Esophagus muscularis mucosa (tissue), 4 donors: ENCODE measurements at places on chromosomes 11 and 22. TPM values are rescaled to one million over a fixed set of nuclear protein-coding genes. Genes with fewer than 3 reads are reported as not detected.

DDIAS gene
- 0.17 TPM for total RNA-seq

- no peak overlapping the region for H3K27ac ChIP-seq
- H3K4me1 ChIP-seq, result no peaks in the 10 kb centered on the region
- H3K27me3 ChIP-seq, result no peaks in the 10 kb centered on the region
- no peaks in the 10 kb centered on the region for H3K36me3 ChIP-seq
Measured at GRCh38 chr22:20413217-20414058, 19.5 kb downstream of the ZNF74 start.

DNA sequence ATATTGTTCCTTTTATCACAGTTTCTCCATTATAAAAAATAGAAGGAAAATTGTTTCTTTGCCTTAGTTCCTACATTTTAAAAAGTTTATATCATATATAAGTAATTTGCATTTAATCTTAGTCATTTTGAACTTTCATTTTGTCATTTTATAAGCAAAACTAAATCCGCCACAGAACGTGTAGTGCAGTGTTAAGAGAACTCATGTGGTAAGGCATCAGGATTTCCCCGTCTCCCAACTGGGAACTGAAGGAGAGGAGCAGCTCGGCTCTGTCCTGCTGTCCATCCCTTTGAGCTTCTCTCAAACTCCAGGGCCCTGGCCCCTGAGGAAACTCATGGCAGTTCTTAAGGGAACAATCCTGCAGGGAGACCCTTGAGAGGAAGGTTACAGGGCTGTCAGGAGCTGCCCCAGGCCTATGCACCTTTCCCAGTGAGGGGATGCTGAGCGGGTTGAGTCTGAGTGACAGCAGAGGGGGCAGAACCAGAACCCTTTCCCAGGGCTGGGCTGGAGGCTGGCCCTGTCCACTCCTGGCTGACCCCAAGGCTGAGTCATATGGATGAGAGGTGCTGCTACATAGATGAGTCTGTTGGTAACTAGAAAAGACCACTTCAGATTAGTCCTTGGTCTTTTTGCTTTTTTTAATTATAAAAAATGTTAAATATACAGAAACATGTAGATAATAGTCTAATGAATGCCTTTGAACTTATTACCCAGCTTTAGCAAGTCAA is 333.1 kb downstream of the TBC1D22A start:
- H3K27ac ChIP-seq, result no peak overlapping the region
- H3K27me3 ChIP-seq, result no peaks in the 10 kb centered on the region
- no peaks in the 10 kb centered on the region for H3K4me1 ChIP-seq
- DNase-seq, result no peak
- no peak overlapping the region for H3K4me3 ChIP-seq

GRCh38 chr22:24138649-24139420 is 42.5 kb upstream of the SUSD2 start:
- DNase-seq, result no peak
- peak overlapping the region; percentile 71 for H3K27ac ChIP-seq
- no peak overlapping the region for H3K4me3 ChIP-seq

OR51B4 gene
- total RNA-seq, result not detected

GRCh38 chr11:81380395-81380794 is 1353.3 kb downstream of the FAM181B start:
- H3K36me3 ChIP-seq, result no peaks in the 10 kb centered on the region
- DNase-seq, result no peak
- H3K27ac ChIP-seq, result no peak overlapping the region

GRCh38 chr22:30250661-30251267 is 4.2 kb upstream of the LIF start:
- H3K4me3 ChIP-seq, result no peak overlapping the region
- H3K27me3 ChIP-seq, result no peaks in the 10 kb centered on the region
- DNase-seq, result no peak
- H3K4me1 ChIP-seq, result peaks cover 51% of the 10 kb centered on the region

- no peaks in the 10 kb centered on the region for H3K4me1 ChIP-seq
- no peaks in the 10 kb centered on the region for H3K36me3 ChIP-seq
- no peak overlapping the region for H3K27ac ChIP-seq
Measured at GRCh38 chr11:28808771-28809170, 700.6 kb downstream of the METTL15 start.

DNA sequence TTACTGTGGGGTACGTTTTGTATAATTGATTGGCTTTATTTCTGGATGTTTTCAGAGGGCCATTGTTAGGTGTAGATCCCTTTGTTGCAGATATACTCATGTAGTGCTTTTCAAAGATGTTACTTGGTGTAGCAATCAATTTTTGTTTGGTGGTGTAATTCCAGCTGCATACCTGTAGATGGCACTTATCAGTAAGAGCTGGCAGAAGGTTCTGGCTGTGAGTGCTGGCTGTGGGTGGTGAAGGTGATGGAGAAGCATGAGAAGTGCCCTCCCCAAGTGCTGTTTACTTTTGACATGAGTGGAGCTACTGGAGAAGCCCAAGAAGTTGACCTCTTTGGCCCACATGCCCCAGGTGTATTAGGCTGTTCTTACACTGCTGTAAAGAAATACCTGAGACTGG is 1074.9 kb downstream of the FAM181B start:
- DNase-seq, result no peak
- no peaks in the 10 kb centered on the region for H3K27me3 ChIP-seq
- no peaks in the 10 kb centered on the region for H3K4me1 ChIP-seq
- H3K4me3 ChIP-seq, result no peak overlapping the region

SLC17A6 gene
- not detected for total RNA-seq

MMP1 gene
- not detected for total RNA-seq

DNA sequence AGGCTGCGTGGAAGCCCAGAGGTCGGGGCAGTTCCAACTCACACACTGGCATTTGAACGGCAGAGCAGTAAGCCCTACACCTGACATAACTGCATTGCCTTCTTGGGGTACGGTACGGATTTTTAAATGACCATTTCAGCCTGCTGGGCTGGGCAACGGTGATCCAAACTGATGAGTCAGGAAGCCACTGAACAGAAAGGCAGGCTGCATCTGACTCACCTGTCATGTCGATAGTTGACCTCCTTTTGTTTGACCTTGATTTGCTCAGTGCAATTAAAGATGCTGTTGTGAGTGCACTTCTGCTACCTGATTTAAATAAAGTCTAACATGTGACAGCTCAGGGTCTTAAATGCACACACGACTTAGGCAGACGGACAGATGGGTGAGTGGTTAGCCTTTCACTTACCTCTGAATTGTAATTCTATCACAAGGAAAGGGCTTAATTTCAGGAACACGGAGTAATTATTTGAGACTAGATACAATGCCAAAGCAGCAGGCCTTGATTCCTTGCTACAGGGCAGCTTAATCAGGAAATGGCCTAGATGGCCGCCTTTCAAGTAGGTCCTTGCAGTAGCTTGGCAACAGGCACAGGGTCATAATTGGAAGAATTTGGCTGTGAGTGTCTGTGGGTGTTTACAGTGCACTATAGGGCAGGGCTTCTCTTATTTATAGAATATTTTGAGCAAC is 52.2 kb downstream of the BMAL1 start:
- H3K27ac ChIP-seq, result no peak overlapping the region
- H3K4me3 ChIP-seq, result no peak overlapping the region
- DNase-seq, result no peak
- peaks cover 61% of the 10 kb centered on the region for H3K4me1 ChIP-seq
- H3K36me3 ChIP-seq, result no peaks in the 10 kb centered on the region

MPEG1 gene
- 17.4 TPM for total RNA-seq

- H3K27me3 ChIP-seq, result no peaks in the 10 kb centered on the region
- no peak overlapping the region for H3K4me3 ChIP-seq
- peaks cover 37% of the 10 kb centered on the region for H3K4me1 ChIP-seq
- no peak for DNase-seq
- H3K36me3 ChIP-seq, result no peaks in the 10 kb centered on the region
- no peak overlapping the region for H3K27ac ChIP-seq
Measured at GRCh38 chr11:12840871-12841660, 166.8 kb downstream of the TEAD1 start.

GRCh38 chr11:130427581-130428315 is 661 bp downstream of the ADAMTS8 start:
- H3K4me1 ChIP-seq, result peaks cover 21% of the 10 kb centered on the region
- no peaks in the 10 kb centered on the region for H3K36me3 ChIP-seq
- DNase-seq, result no peak
- peak overlapping the region; percentile 62 for H3K27ac ChIP-seq
- H3K4me3 ChIP-seq, result peak overlapping the region; percentile 66

DNA sequence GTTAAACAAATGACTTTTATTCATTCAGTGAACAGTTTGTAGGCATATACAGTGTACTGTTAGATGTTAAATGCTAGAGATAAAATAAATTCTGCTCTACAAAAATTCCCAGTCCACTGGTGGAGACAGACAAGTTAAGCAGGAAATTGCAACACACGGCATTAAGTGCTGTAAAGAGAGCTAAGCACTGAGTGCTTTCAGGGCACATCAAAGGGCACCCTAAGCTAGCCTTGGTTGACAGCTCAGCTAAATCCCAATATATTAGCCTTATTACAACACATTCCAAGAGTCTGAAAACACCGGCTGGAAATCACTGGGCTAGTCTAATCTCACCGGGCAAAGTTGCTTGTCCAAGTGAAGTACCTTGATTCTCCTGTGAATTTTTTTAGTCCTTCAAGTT is 55.1 kb downstream of the NOX4 start:
- DNase-seq, result no peak
- H3K4me1 ChIP-seq, result no peaks in the 10 kb centered on the region
- H3K27me3 ChIP-seq, result no peaks in the 10 kb centered on the region
- H3K27ac ChIP-seq, result no peak overlapping the region
- H3K36me3 ChIP-seq, result no peaks in the 10 kb centered on the region

MPZL2 gene
- total RNA-seq, result 31.6 TPM

GRCh38 chr11:47669856-47670255 is 27.5 kb upstream of the MTCH2 start:
- H3K27ac ChIP-seq, result no peak overlapping the region
- H3K4me1 ChIP-seq, result no peaks in the 10 kb centered on the region
- H3K36me3 ChIP-seq, result no peaks in the 10 kb centered on the region
- H3K4me3 ChIP-seq, result no peak overlapping the region
- H3K27me3 ChIP-seq, result no peaks in the 10 kb centered on the region
- no peak for DNase-seq

- no peak overlapping the region for H3K27ac ChIP-seq
- no peak overlapping the region for H3K4me3 ChIP-seq
- no peaks in the 10 kb centered on the region for H3K27me3 ChIP-seq
- H3K36me3 ChIP-seq, result peaks cover 22% of the 10 kb centered on the region
- no peak for DNase-seq
Measured at GRCh38 chr22:20520093-20520511, 12.7 kb downstream of the MED15 start.

UPB1 gene
- total RNA-seq, result 0.29 TPM

- H3K27me3 ChIP-seq, result no peaks in the 10 kb centered on the region
- peaks cover 11% of the 10 kb centered on the region for H3K4me1 ChIP-seq
- H3K4me3 ChIP-seq, result no peak overlapping the region
Measured at GRCh38 chr11:14650064-14650463, 6.5 kb downstream of the PDE3B start.

HSPB2 gene
- total RNA-seq, result 3.5 TPM

DNA sequence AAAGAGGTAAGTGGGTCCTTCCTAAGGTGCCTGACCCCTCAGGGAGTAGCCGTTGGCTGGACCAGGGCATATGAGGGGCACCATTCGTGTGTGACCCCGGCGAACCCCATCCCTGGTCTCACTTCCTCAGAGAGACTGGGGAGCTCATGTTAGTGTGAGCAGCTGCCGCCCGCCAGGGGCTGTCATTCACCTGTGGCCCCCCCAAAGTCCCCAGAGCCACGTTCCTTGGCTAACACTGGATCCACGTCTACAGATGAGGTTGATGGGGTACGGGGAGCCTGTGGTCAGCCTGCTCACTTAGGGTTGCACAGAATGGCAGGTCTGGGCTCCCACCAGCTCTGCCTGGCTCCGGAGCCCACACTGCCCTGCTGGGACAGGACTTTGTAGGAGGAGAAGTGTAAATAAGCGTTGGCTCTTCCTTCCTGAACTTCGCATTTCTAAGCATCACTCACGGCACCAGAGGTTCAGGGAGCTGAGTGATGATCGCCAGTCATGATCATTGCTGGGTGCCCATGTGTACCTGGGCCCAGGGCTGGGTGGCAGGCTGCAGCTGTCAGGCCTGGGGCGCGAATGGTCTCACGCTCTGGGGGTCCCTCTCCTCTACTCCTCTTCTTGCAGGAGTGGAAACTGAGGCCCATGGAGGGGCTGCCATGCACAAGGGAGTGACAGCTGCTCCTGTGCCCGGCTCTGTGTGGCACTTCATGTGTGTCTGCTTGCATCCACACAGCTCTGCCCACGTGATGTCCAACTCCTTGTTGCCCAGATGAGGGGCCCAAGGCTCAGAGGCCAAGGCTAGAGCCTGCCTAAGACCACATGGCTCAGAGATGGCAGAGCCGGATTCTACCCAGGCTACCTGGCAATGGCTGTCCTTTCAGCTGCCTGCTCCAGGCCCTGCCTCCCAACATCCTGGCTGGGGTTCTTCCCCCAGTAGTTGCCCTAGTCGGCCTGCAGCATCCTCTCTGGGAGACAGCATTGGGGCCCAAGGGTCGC is 11.1 kb downstream of the TTC38 start:
- no peak overlapping the region for H3K4me3 ChIP-seq
- H3K36me3 ChIP-seq, result peaks cover 83% of the 10 kb centered on the region
- H3K27ac ChIP-seq, result no peak overlapping the region
- no peak for DNase-seq

- no peak for DNase-seq
- H3K4me1 ChIP-seq, result no peaks in the 10 kb centered on the region
- no peak overlapping the region for H3K27ac ChIP-seq
- peaks cover 58% of the 10 kb centered on the region for H3K36me3 ChIP-seq
Measured at GRCh38 chr22:20786536-20786979, 12.6 kb downstream of the SERPIND1 start.

SLCO2B1 gene
- total RNA-seq, result 31.1 TPM

OR52N1 gene
- total RNA-seq, result not detected

DNA sequence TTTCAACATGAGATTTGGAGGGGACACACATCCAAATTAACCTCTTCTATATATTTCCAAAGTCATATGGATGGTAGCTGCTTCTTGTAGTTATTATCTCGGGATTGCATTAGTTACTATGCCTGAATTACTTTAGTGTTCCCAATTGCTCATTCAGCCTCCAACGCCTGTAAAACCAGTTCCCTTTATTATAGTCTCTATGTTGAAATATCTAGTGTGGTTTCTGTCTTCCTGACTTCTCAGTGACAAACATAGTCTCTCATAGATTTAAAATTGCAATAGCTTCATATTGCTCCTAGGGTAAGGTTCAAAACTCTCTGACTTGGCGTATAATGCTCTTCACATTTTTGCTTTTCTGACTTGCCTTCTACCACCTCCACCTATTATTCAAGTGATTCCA is 366.4 kb downstream of the CASP12 start:
- no peaks in the 10 kb centered on the region for H3K27me3 ChIP-seq
- no peak overlapping the region for H3K27ac ChIP-seq
- no peak for DNase-seq
- no peaks in the 10 kb centered on the region for H3K4me1 ChIP-seq

GRCh38 chr22:41943661-41944209 is 3.2 kb downstream of the CENPM start:
- H3K4me3 ChIP-seq, result no peak overlapping the region
- peaks cover 23% of the 10 kb centered on the region for H3K4me1 ChIP-seq

DNA sequence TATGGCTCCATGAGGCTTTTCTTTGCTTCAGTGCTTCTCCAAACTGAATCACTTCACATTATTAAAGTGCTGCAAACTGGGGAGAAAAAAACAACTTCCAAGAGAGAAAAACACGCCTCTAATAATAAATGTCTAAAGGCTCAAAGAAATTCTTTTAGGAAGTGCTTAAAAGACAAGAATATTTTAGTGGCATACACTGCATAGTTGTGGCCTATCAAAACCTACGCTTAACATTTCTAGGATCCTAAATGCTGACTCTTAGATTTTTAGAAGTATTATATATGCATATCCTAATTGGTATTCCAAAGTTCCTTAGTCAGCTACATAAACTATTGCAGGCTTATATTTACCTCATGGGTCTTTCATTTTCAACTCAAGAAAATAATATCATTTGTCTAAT is 879.0 kb upstream of the CCDC90B start:
- no peak overlapping the region for H3K27ac ChIP-seq
- no peaks in the 10 kb centered on the region for H3K27me3 ChIP-seq
- no peaks in the 10 kb centered on the region for H3K36me3 ChIP-seq
- H3K4me3 ChIP-seq, result no peak overlapping the region
- no peaks in the 10 kb centered on the region for H3K4me1 ChIP-seq
